Chondrocyte (in vitro differentiated cells): ENCODE measurements at places on chromosomes 12 and 14. TPM values are rescaled to one million over a fixed set of nuclear protein-coding genes. Genes with fewer than 3 reads are reported as not detected.
A peak's percentile ranks its signal among the peaks of the same experiment; 100 is the strongest.

GRCh38 chr12:15278816-15279658 is 43.3 kb upstream of the PTPRO start:
- DNase-seq, result no peak

DNA sequence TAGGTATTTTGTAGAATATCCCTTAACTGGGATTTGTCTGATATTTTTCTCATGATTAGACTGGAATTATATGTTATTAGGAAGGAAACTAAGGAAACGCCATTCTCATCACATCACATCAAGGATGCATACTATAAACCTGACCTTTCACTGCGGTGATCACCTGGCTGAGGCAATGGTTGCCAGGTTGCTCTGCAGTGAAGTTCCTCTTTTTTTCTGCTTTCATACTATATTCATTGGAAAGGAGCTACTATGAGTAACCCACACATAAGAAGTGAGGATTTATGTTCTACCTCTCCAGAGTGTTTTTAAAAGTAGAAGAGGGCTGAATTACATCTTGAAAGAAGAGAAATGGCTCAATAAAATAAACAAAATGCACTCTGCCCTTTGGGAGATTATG is 31.0 kb upstream of the GRIP1 start:
- DNase-seq, result no peak

The TMEM63C gene
- 7.6 to 10.3 TPM (median 8.7 TPM) in 3 replicates for total RNA-seq

The KRT82 gene
- total RNA-seq, result not detected in 3 replicates

- no peak for DNase-seq
Measured at GRCh38 chr12:100899301-100899700, 104.7 kb downstream of the ANO4 start.

GRCh38 chr12:80291108-80291754 is 152.8 kb upstream of the PTPRQ start:
- no peak for DNase-seq

GRCh38 chr12:63396135-63396534 is 245.1 kb upstream of the AVPR1A start:
- no peak for DNase-seq

- DNase-seq, result peak; percentile 27
Measured at GRCh38 chr14:67566908-67567307, 33.2 kb downstream of the PIGH start.

DNA sequence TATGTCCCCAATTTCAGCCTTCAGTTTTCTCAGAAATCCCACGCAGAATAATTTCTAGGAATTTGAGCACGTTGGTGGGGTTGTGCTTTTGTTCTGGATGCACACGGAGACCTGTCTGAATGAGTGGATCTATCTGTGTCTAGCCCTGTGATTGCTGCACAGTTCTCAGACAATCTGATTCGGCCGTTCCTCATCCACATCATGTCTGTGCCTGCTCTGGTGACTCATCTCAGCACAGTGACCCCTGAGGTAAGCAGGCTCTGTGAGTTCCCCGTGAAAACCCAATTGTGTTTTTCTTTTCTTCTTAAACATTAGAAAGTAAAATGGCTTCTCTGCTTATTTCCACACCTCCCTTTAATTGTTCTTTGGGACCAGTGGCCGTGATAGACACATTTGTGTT is 20.2 kb downstream of the UBE3B start:
- DNase-seq, result no peak

- DNase-seq, result no peak
Measured at GRCh38 chr12:123731596-123731995, 19.4 kb downstream of the ATP6V0A2 start.

DNA sequence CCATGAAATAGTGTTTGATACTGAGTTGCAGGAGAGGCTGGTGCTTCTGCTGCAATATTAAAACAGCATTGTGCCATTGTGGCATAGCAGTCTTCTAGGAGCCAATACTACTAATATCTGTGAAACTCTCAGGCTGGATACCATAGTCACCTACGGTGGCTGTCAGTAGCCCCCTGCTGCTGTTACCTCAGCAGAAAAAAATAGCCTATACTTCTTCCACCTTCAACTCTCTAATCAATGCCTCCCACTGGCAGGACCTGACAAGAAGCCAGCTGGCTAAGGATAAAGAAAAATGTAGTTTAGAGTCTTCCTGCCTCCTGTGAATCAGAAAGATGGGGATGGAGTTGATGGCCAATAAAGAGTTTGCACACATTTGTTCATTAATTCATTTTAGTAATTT is 91.6 kb downstream of the PDE3A start:
- no peak for DNase-seq

- no peak for DNase-seq
Measured at GRCh38 chr12:47209014-47209413, 129.3 kb upstream of the AMIGO2 start.

DNA sequence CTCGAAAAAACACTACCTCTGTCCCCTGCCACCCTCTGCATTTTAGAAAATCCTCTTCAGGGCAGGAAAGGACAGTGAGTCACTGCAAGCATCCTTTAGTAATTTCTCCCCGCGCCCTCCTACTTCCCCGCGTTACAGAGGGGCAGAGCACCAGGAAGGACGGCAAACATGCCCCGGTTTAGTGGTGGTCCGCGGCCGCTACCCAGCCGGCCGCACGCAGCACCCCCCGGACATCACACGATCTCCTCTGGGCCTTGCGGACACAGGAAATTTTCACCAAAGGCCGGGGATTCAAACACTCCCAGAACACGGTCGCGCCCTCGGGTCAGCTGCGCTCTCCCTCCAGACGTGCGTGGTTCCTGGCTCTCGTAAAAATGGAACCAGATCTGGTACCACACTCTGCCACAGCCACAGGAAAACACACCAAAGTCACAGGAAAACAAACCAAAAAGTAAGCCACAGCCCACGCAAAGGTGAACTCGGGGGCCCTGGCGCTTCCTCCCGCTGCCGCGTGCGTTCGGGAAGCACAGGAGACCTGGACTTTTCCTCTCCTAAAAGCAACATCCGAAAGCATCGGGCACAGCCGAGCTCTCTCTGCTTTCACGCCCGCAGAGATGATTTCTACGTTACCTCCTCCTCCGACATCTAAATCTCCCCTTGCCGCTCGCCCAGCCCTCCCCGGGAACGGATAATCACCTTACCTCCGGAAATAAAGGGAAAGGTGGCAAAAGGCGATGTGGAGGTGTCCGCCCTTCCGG is 839 bp downstream of the SLC38A1 start:
- no peak for DNase-seq

- DNase-seq, result no peak
Measured at GRCh38 chr12:119183942-119184695, 5.4 kb downstream of the HSPB8 start.

DNA sequence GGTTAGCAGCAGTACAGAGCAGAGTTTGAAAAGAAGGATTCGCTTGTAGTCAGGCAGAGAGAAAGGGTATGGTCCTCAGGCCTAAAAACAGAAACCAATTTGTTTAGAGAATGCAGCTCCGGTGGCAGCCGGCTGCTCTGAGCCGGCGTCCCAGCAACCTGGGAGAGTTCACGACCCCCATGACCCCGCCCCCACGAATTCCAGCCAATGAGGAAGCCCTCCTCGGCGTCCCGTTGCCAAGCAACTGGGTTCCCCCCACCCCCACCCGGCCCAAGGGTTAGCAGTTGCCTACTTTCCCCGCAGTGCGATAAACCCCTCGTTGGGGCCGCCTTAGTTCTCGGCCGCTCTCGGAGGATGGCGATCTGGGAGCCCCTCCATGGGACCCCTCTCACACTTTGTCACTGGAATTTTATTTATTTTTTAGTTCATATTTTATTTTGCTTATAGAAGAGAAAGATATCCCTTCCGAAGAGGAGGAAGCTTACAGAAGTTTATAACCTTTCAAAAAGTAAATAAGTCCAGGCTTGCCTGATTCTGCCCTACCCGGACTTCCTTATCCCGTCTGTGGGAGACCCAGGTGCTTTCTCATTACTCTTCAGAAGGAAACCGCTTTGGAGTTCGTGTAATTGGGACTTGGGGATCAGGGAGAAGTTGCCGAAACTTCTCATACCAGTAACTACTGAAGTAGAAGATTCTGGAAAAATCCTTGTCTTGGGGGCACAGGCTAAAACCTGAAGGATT is at the start of gene CCDC60:
Gene CCDC60 (plus strand): TSS at position 300 of the 741 bp plus-strand sequence. CDS start 448 bp downstream, outside the sequence.
- DNase-seq, result no peak

- no peak for DNase-seq
Measured at GRCh38 chr12:108638141-108638827, 4.6 kb upstream of the SELPLG start.

GRCh38 chr12:89064151-89064550 is 288.1 kb downstream of the DUSP6 start:
- no peak for DNase-seq

DNA sequence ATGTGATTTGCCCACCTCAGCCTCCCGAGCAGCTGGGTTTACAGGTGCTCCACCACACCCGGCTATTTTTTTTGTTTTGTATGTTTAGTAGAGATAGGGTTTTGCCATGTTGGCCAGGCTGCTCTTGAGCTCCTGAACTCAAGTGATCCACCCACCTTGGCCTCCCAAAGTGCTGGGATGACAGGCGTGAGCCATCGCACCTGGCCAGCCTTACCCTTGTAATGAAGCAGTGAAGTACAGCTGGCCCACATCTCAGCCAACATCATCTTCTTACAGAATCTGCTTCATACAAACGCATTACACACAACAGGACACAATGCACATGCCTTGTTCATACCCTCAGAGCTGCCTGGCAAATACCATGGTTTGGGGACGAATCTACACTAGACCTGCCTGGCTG is 31.3 kb upstream of the CHFR start:
- DNase-seq, result no peak

GRCh38 chr12:41532072-41532471 is 344.0 kb downstream of the PDZRN4 start:
- DNase-seq, result no peak

DNA sequence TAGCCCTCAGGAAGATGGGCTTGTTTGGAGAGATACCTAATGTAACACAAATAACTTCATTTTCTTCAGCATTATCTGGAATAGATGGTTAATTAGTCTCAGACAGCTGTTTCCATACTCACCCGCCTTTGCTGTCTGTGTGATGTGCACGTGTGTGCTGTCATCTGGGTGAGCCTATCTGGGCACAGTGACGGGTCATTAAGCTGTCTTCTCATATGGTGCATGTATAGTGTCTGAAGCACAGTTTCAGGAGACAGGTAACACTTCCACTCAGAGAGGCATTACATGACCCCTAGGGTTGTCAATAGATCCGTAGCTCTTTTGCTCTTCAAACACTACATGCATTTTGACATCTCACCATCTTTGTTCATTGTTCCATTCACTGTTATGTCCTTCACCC is 493.3 kb downstream of the APAF1 start:
- DNase-seq, result no peak

DNA sequence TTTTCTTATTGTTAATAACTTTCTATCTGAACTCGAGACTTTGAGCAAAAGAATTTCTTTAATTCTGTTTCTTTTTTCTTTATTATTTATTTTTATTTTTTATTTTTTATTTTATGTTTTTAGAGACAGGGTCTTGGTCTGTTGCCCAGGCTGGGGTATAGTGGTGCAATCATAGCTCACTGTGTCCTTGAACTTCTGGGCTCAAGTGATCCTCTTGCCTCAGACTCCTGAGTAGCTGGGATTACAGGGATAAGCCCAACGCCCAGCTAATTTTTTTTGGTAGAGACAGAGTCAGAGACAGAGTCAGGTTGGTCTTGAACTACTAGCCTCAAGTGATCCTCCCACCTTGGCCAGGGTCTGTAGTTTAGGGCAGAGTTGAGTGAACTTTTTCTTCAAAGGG is 18.5 kb downstream of the METAP2 start:
- DNase-seq, result no peak

The SLC35F4 gene
- total RNA-seq, result not detected in 3 replicates

The TAS2R7 gene
- total RNA-seq, result not detected in 3 replicates

DNA sequence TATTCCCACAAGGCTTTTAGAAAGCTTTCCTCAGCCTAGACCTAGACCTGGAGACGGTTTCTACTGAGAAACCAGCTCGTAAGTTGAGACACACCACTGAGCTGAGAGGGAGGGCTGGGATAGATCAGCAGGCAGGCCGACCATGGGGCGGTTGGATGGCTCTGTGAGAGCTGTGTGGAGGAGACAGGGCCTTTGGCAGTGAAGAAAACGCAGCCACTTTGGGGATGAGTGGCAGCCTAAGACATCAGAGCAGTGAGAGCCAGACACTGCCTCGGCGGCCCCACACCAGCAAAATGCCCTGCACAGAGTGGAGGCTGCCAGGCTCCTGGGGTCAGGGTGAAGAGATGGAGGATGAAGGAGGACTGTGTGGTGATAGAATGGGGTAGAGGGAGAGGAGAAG is 46.0 kb downstream of the CACNA2D4 start:
- no peak for DNase-seq

DNA sequence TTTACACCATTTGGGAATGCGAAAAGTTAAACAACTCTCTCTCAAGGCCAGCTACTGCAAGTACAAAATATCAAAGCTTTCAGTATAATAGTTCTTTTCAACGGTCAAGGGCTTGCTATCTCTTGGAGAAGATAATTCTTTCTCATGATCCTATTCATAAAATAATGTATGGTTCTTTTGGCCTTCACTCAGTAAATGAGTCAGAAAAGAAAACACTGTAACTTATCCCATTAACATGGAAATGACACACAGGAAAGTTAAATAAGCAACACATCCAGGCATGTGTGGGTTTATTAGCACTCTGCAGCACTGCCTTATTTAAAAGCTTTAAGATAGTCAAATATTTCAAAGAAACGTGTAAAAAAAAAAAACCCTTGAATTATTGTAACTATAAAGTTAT is 36.9 kb downstream of the ZFC3H1 start:
- DNase-seq, result no peak

The EPYC gene
- not detected in 3 replicates for total RNA-seq

The GSC gene
- total RNA-seq, result not detected in 3 replicates

- no peak for DNase-seq
Measured at GRCh38 chr14:55731881-55732498, 152.0 kb downstream of the KTN1 start.
